ENCODE measurements at places on chromosomes 11 and 22.

- DNase-seq: no peak
Measured at GRCh38 chr11:9379041-9379440, 5.4 kb upstream of the IPO7 start.

DNA sequence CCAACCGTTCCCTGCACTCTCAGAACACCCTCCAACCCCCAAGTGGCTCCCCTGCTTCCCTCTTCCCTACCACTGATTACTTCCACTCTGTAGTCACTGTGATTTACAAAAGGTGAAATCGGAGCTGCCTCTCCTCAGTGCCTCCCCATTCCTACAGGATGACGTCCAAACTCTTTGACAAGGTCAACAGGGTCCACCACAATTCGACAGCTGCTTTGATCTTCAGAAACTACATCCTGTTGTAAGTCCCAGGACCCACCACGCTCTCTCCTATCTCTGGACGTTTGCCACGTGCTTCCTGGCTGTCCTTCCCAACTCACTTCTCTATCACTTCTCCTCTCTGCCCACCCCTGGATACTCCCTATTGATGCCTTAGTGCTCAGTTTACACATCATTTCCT lies 85.0 kb upstream of the EIF3D start:
- DNase-seq: no peak

DNA sequence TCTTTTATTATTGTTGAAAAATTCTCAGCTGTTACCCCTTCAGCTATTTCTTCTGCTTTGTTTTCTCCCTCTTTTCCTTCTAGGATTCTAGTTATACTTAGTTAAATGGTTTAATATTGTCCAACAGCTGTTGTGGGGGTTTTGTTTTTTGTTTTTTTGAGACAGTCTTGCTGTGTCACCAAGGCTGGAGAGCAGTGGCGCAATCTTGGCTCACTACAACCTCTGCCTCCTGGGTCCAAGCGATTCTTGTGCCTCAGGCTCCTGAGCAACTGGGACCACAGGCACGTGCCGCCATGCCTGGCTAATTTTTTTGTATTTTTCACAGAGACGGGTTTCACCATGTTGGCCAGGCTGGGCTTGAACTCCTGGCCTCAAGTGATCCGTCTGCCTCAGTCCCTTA lies 12.7 kb downstream of the SDHAF2 start:
- DNase-seq: no peak

GRCh38 chr11:93526346-93526633 lies 16.9 kb downstream of the SMCO4 start:
- DNase-seq: no peak

DNA sequence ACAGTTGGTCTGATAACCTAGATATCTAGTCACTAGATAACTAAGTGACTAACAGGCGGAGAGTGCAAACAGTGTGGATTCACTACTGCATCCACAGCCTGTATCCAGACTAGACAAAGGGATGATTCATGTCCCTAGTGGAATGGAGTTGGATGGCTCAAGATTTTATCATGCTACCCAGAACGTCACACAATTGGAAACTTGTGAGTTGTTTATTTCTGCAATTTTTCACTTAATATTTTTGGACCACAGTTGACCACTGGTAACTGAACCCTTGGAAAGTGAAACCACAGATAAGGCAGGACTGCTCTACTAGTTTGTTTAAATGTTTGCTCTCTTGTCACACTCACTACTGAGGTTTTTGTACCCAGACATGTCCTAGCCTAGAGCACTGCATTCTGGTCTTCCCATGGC lies 76.0 kb downstream of the UBASH3B start:
- no peak for DNase-seq

DNA sequence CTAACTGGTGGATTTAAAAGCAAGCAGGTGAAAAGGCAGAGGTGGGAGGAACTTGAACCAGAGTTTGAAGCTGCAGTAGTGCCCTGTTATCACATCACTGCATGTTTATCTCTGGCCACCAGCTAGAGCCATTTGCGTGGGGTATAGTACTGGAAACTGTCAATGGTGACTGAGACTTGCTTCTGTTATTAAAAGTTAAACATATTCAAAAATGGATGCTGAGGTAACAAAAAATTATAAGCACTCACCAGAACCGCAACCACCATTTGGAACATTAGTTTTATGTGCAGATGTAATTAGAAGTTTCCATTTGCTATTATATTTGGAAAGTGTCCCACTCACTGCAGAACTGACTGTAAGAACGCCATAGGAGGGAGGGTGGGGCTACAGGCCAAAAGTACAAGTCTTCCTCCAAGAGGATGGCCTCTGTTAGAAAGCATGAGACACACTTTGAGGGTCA lies 1.2 kb upstream of the CD59 start:
- DNase-seq: no peak

- no peak for DNase-seq
Measured at GRCh38 chr11:44852159-44852747, 98.4 kb downstream of the TP53I11 start.

All from neural crest cell (in vitro differentiated cells).